ENCODE measurements at places on chromosomes 4 and X.

DNA sequence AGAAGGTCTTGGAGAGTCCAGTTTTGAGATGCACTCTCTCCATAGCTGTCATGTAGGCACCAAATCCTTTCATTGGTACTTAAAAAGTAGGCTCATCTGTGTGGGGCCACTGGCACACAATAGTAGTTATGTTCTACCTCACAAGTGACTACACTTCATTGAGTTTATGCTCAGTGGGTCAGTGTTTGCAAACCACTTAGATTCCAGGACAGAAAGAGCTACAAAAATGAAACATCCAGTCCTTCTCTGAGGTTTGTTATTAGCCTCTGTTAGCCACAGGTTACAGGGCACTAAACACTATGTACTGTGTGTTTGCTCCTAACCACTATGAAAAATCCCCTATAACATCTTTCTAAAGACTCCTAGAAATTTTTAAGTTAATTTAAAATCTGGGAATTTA is 13.8 kb downstream of the RAB28 start:
- no peak for DNase-seq

DNA sequence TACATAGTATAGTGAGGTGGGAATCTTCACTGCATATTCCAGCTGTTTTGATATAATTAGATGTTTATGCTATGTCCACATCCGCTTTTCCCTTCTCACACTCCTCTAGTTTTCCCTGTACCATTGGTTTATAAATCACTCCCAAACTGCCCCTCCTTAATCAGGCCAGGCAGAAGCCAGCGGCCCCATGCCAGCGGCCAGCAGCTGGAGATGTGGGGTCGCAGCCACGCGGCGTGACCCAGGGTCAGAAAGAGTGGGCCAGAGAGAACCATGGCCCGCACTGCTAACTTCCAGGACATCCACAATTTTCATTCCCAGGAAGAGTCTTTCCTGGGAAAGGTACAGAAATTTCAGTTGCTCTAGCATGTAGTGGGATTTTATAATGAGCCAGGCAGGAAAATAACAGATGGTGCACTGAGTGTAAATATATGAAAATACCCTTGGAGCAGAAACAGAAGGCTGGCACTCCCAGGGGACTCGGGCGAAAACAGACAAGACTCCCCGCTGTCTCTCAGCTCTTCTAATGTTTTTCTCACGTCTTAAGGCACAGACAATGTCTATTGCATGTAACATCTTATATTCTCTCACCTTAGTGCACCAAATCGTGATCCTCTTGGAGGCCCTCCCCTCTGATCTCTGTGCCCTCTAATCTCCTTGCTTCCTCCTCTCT is 145.9 kb upstream of the ZFP42 start:
- peak; percentile 7 for DNase-seq

DNA sequence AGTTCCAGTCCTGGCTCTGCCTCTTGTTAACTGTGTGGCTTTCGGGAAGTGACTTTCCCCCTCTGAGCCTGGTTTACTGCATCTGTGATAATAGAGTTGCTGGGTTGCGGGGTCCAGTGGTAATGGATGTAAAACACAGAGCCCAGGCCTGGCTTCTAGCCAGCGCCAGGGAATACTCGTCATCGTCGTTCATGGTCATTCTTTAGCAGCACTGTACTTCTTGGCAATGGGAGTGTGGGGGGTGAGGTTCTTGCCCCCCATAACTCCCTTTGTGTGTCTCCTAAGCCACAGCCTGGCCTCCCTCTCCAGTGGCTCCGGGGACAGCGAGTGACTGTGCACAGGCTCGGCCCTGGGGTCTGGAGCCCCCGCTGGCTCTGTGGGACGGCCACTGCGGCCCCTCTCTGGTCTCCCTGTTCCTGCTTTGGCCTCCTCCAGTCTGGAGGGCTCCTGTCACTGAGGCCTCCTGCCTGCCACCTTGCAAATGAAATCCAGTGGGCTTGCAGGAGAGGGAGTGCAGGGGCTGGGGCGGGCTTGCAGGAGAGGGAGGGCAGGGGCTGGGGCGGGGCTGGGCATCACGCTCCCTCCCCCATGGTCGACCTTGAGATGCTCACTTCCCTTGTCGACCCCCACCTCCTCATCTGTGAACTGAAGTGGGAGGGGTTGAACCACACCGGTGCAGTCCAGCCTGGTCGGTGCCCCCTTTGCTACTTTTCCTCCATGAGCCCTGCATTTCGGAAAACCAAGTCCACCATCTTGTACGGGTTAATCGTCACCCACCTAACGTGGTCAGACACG is 13.2 kb downstream of the PSAPL1 start:
- no peak for DNase-seq

- DNase-seq, result no peak
Observed at GRCh38 chrX:128287693-128288092, 235.5 kb upstream of the ACTRT1 start.

- DNase-seq, result peak; percentile 93
Observed at GRCh38 chrX:1205681-1206611, 6.5 kb downstream of the CRLF2 start.

- DNase-seq, result no peak
Observed at GRCh38 chr4:7058792-7059191, 9.1 kb downstream of the GRPEL1 start.

GRCh38 chr4:43680421-43680820 is 768.2 kb downstream of the KCTD8 start:
- DNase-seq, result peak; percentile 1

DNA sequence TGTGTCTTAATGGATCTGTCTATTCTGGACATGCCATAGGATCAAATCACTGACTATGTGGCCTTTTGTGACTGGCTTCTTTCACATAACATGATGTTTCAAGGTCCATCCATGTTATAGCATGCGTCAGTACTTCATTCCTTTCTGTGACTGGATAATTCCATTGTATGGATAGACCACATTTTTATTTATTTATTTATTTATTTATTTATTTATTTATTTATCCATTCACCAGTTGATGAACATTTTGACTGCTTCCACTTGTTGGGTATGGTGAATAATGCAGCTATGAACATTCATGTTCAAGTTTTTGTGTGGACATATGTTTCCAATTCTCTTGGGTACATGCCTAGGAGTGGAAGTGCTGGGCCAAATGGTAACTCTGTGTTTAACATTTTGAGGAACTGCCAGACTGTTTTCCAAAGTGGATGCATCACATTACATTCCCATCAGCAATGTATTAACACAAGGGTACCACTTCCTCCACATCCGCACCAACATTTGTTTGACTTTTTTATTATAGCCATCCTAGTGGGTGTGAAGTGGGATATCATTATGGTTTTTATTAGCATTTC is 14.0 kb downstream of the RTL5 start:
- DNase-seq, result no peak

DNA sequence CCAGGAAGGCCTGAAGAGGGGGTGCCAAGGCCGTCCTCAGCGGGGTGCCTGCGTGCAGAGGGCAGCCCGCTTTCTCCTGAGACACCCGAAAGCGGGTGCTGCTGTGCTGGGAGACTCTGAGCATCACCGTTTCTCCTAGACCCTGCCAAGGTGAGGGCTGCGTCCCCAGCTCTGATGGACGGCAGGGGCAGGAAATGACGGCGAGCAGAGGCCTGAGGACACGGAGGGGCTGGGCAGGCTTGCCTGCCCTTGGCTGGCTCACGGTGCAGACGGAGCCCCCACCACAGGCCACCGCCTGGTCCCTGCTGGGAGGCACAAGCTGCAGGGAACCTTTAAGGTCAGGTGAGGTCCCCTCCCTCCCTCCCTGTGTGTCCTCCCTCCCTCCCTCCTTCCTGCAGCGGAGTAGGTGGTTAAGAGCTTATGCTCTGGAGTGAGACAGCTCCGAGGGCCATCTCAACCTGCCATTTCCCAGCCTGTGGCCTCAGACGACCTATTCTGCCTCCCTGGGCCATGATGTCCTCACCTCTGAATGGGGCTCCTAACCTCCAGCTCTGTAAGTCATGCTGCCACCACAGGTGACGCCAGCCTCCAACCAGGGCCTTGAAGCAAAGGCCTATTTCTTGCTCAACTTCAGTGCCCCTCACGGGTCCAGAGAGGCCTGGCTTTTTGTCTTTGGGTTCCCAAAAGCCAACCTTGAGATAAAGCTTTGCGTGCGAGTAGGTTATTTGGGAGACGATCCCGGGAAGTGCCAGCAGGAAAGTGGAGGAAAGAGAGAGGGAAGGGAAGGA is 54.2 kb upstream of the GRPEL1 start:
- no peak for DNase-seq

GRCh38 chr4:2820216-2820982 is 23.2 kb upstream of the ADD1 start:
- no peak for DNase-seq

DNA sequence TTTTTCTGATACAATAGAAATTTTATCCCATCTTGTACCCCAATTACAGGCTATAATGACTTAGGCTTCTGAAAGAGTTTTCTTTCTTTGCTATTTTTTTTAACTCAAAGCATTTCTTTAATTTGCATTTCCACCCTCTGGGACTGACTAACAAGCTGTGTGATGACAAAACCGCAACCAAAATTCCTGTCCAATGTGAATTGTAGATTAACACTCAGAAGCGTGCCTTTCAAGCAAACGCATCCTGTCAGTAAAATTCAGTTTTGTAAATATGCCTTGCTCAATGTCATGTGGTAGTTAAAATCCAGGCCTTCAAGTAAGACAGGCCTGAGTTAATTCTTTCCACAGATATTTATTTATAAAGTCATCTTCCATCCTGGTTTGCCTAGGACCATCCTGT is 50.3 kb downstream of the STK32B start:
- DNase-seq, result no peak

- DNase-seq, result peak; percentile 13
Observed at GRCh38 chr4:104641418-104641817, 146.7 kb upstream of the CXXC4 start.

GRCh38 chr4:20418861-20419451 is 167.3 kb downstream of the SLIT2 start:
- DNase-seq, result peak; percentile 85

DNA sequence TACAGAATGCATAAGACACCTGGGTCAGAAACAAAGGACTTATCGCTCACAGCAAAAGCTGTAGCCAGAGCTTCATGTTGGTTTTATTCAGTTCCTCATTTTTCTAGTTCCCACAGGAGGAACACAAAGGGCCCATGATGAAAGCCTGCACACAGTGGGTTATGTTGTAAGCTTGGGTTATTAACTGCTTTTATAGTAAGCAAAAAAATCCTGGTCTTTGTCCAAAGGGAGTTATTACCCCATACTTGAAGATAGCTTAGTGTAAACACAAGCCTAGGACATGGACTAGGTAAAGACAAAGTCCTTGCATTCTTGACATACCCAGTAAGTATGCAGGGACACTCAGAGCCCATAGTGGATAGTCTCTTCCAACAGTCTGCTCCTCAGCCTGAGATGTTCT is 11.7 kb downstream of the BBS12 start:
- no peak for DNase-seq

- DNase-seq, result no peak
Observed at GRCh38 chr4:152488246-152488645, 47.6 kb downstream of the FBXW7 start.

- DNase-seq, result no peak
Observed at GRCh38 chr4:183411291-183411861, 33.1 kb upstream of the CDKN2AIP start.

- no peak for DNase-seq
Observed at GRCh38 chrX:19879735-19880378, 7.5 kb downstream of the SH3KBP1 start.

GRCh38 chrX:28552322-28552721 is 34.9 kb upstream of the IL1RAPL1 start:
- no peak for DNase-seq

DNA sequence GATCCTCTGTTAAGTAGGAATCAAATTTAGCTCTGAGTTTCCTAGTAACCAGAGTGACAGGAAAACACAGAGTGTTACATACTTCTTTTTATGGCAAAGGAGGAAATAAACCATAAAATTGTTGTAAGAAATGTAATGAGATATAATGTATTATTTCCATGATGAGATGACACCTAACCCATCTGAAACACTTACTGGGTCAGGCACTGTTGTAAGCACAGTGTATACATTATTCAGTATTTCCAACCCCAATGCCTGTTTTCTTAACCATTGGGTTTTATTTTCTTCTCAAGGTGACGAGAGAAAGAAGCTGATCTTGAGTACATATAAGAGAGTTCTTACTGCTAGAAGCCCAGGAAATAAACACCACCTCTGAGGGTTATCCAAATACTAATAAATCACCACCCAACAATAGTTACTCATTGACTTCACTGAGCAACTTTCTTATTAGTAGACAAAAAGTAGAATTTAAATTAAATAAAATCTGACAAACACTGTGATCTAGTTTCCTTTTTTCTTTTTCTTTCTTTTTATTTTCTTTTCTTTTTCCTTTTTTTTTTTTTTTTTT is 4.2 kb upstream of the ENAM start:
- no peak for DNase-seq

GRCh38 chrX:103999234-103999633 is 14.3 kb downstream of the H2BW1 start:
- DNase-seq, result no peak

GRCh38 chr4:5942947-5943346 is 50.1 kb upstream of the CRMP1 start:
- DNase-seq, result peak; percentile 38

GRCh38 chr4:64713256-64713840 is 304.1 kb upstream of the TECRL start:
- DNase-seq, result peak; percentile 16

DNA sequence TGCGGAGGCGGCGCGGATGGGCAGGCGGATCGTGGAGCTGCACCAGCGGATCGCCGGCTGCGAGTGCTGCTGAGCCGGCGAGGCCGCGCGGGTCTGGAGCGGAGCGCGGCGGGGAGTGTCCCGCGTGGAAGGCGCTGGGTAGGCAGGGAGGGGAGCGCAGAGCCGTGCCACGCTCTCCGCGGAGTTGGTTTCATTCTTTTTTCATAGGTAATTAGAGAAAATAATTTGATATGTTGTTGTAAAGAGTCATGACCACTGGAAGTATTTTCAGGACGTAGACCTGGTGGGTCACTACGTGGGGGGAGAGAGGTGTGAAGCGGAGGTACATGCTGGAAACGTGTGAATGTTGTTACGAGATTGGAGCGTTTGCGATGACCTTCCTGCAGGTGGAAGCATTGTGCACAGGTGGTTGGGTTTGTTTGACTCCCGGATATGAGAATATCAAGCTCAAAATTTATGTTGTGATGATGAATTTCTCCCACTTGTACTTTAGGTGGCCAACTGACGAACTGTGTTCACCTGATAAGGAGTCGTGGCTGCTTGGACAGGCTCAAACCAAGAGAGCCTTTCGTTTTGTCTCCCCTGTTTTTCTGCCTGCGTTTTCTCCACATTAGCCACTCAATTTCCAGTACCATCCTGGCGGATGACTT is 19.1 kb upstream of the S100P start:
- no peak for DNase-seq

DNA sequence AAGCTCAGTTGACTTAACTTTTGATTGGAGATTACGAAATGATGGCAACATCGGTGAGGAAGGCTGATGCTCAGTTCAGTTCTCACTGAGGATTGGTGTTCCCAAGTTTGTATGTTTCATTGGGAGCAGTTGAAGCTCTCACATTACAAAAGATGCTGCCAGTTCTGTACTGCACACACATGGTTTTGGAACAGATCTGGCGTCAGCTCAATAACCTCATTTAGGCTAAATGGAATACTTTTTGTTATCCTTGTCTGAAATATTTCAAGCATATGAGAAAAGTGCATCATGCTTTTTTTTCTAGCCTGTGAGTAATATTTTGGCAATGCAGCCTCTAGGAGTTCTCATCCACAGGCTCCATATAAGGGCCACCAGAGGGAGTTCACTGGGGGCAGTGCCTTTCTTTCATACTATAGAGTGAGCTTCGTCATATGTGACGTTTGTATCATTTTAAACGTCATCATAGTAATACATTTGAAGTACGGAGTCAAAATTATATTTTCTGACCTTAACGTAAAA is 4.1 kb downstream of the ENPEP start:
- peak; percentile 94 for DNase-seq
